NCI-H1417 treated with DMSO at 0.1 percent for 48 hours (cell line): ENCODE measurements at places on chromosomes 6 and 20.

DNA sequence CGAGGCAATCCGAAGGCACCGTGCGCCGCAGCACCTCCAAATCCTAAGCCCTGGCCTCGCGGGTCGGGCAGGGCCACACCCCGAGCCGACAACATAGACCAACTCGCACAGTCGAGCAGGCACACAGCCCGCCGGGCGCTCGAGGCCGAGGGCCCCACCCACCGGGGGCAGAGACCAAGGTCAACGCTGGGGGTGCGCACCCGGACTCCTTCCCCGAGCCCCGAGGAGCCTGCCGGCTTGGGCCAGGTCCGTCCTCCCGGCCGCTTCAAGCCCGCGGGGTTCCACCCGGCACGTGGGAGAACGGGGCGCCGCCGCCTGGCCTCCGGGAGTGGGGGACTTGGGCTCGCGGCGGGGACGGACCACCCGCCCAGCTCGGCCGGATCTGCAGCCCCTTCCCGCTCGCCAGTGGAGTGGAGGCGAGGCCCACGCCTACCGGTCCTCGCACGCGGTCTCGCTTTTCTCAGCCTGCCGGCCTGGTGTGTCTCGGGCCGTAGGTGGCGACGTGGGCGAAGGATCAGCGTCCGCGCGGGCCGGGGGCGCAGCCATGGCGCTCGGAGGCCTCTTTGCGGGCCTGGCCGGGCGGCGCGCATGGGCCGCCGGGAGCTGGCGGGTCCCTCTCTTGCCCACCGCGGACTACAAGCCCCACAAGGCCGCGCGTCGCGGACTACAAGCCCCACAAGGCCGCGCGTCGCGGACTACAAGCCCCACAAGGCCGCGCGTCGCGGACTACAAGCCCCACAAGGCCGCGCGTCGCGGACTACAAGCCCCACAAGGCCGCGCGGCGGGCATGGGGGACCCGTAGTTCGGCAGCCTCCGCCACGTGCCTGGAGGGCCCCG is at the start of gene UCKL1:
UCKL1 (minus strand) TSS at position 590 of the 837 bp plus-strand sequence; CDS start at position 546, 44 bp downstream.
- no peak for DNase-seq

GRCh38 chr6:83019741-83020140 is 45.9 kb downstream of the UBE3D start:
- peak; percentile 17 for DNase-seq

GRCh38 chr6:36126553-36127458 is 3.5 kb upstream of the MAPK13 start:
- no peak for DNase-seq

DNA sequence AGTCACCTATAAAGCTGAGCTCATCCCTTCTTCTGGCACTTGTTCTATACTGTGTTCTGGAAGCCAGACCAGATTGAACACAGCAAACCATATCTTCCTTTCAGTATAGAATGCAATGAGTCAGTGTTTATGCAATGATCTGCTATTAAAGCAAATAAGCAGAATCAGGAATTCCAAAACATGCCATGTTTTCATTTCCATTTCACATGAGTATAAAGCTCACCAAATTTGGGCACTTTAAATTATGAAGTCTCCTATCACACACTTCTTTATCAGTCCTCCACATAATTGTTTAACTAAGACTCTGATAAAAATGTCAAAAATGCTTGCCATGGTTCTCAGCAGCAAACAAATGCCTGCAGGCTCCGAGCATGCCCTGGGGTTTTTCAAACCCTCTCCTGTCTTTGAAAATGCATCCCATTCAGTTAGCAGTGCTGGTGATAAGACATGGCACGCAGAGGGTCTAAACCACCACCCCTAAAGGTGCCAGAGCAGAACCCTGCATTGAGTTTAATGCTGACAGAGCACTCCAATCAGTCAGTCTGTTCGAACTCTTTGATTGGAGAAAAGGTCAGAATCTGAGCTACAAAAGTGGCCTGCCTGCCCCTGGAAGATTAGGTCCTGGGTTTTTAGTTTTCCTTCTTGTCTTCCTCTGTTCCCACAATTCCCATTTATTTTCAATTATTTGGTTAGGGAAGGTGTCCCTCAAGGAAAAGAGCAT is 234.1 kb downstream of the GMPR start:
- DNase-seq, result no peak

DNA sequence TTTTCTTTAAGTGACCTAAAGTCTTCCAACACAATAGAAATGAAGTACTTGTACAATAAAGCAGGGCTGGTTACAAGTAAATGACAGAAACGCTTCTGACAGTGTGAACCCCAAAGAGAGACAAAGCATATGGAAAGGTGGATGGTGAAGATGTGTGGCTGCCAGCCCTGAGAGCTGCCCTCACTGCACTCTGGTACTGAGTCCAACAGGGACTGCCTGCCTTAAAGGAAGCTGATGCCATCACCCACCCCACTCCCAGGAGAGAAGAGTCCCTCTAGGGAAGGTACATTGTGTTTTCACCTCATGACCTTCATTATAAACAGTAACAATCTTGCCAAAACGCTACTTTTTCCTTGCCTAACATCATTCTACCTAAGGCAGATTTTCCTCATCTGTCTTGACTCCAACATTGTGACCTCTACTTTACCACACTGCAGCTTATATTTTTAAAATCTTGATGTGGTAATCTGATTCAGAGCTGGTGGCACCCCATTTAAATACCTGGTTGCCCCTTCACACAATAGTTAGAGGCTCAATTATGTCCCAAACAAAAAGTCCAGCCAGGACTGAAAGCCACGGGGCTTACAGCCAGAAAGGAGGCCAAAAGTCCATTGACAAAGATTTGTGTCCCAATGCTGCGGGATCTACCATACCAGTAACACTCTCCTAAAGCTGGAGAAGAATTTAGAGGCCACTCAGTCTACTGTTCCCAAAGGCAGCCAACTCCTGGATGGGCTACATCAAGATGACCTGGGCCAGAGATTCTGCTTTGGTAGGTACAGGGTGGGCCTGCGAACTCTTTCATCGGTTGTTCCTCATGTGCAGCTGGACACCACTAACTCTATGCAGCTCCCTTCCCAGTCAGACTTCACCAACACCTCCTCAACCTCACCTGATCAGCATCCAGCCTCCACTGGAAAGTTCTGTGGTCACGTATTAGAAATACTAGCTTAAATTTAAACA is 4.4 kb downstream of the APMAP start:
- no peak for DNase-seq

- DNase-seq, result no peak
Observed at GRCh38 chr6:44039839-44040350, 87.4 kb downstream of the MRPL14 start.

DNA sequence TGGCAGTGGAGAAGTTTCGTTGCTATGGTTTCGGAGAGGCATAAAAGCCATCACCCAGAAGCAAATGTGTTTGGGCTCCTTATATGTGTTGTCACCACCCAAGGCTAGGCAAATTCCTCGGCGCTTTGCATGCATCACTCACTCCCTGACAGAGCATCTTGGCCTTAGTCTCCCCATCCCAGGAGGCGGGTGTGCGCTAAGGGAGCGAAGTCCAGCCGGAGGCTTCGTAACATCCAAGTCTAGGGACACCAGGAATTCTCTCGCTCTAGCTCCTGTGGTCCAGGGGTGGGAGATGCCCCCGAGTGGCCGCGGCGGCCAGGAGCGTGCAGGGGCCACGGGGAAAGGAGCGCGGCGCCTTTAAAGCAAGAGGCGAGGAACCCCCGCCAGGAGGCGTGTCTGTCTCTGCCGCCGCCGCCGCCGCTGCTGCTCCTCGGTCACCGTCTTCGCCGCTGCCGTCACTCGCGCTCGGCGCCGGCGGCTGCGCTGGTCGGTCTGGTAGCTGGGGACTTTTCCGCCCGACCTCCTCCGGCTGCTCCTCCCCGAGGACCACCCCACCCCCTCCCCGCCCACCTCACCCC is at the start of gene GRIK2:
GRIK2 (plus strand) TSS at position 458 of the 578 bp plus-strand sequence.
- peak; percentile 54 for DNase-seq

DNA sequence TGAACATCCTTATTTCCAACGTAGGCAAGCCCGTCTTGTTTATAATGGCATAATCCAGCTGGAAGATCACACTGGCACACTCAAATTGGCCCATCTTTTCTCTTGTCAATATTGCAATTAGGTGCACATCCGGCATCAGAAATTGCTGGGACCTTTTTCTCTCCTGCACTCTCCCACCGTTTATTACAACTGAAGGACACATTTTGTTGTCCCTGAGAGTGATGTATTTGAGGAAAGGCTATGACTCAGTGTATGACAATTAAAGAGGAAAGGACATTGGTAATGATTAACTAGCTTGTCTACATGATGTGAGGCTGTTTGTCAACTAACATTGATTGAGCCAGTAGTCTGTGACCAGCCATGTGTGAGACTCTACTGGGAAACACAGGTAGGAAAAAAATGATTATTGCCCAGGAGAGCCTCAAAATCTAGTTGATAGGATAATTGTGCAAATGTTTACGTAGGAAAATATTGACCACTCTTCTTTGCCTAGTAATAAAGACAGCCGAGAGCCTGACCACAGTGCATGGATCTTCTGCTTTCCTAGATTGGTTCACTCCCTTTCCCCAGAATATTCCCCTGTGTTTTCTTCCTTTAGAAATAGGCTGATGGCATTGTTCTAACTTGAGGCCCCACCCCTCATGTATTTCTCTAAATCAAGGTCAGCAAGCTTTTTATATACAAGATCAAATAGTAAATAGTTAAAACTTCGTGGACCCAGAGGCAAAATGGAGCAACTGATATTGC is 230.0 kb upstream of the BTBD3 start:
- peak; percentile 84 for DNase-seq
